Fibroblast of pulmonary artery (primary cell): ENCODE measurements at places on chromosomes 4 and X.

DNA sequence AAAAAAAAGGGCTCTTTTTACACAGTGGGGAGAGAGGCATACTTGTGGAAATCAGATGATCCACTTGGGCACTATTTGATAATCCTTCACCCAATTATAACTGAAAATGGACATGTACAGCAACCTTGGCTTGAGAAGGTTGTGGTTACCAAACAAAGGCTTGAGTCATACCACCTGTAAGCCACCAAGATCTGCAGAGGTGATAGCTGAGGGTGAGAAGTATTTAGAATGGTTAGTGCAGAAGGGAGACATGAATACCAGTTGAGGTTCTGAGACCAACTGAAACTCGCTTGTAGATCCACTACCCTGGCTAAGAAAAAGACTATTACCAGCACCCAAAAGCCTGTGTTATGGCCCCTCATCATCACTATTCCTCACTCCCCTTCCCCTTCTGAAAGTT, 614.0 kb downstream of the STIM2 start:
- DNase-seq: no peak

DNA sequence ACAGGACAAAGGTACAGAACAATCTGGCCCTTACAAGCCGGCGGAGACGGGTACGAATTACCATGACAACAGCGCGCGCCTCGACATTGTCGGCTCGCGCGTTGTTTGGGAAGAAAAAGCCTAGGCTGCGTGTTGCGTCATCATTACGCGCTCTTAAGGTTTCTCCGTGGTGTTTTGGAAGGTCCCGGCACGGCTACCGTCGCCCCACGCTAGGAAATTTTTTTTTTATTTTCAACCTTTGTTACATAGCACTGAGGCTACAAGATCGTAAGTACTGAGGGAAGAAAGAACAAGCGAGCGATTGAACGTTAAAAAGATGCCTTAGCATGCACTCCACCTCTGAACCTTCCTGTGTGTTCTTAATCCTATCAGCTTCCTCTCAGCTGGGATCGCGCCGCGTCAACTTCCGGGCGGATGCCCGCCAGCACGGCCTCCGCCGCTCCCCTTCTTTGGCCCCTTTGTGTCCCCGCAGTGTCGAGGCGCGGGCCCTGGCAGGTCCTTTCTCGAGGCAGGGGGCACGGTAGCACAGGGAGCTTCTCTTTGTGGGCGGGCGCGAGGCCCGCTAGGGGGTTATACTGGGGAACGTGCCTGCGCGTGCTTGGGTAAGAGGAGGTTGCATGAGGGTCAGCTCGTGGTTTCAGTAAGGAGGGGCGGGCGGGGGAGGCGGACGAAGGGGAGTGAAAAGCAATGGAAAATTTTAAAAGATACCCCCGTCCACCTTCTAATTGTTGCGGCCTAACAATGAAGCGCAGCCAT, at the start of gene SMARCAD1:
Gene SMARCAD1 (plus strand): TSS at position 397 of the 756 bp plus-strand sequence. CDS start 530 bp downstream, outside the sequence.
- DNase-seq: peak; percentile 98

GRCh38 chrX:24190500-24191156, 41.1 kb downstream of the ZFX start:
- peak; percentile 27 for DNase-seq

DNA sequence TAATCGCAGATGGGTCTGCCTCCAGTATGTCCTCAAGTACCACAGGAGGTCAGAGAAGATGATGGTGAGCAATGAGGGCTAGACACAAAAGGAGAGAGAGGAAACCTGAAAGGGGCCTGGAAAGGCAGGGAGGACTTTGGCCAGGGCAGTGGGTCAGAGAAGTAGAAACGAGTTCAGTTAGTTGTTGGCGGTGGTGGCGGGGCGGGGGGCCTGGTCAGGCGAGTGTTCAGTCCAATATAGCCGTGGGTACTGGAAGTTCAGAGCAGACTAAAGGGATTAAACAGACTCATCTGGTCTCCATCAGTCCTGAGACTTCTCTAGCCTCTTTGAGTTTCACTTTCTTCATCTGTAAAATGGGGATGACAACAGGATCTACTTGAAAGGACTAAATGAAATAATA, 90.8 kb downstream of the TSPAN5 start:
- DNase-seq: no peak

DNA sequence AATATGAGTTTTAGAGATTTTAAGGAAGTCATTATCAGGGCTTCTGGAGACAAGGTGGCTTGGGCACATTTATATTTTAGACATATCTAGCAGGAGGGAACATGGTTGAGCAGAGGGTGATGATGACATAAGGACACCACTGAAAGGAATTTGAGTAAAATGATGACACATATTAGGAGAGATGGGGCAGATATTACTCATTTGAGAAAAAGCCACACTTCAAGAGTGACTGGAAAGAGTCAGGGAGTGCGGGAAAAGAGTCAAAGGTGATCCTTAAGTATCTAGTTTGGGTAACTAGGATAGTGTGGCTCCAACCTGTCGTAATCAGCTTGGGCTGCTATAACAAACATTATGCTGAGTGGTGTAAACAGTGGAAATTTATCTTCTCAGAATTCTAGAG, 377.7 kb downstream of the PACRGL start:
- no peak for DNase-seq

- no peak for DNase-seq
Measured at GRCh38 chrX:40155589-40156469, 58.1 kb upstream of the BCOR start.

DNA sequence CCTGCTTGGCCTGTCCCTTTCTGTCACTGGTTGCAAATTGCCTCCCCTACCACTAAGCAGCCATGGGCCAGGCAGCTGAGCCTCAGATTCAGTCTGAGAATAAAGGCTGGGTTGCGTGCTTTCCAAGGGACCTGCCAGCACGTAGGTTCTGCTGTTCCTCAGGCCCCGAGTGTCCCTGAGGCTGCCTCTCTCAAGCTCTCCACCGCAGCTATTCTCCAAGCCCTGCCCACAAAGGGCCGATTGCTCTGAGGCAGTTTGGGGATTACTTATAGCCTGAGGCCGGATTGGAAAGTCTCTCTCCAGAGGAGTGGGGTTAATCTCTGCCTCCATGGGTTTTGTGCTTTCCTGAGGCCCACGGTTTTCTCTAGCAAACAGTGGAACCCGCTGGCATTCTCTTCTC, 590.7 kb downstream of the BCOR start:
- DNase-seq: no peak

- DNase-seq: peak; percentile 63
Measured at GRCh38 chrX:153609917-153610835, 11.2 kb upstream of the CCNQ start.

GRCh38 chr4:7364979-7365378, 69.8 kb downstream of the PSAPL1 start:
- DNase-seq: no peak

DNA sequence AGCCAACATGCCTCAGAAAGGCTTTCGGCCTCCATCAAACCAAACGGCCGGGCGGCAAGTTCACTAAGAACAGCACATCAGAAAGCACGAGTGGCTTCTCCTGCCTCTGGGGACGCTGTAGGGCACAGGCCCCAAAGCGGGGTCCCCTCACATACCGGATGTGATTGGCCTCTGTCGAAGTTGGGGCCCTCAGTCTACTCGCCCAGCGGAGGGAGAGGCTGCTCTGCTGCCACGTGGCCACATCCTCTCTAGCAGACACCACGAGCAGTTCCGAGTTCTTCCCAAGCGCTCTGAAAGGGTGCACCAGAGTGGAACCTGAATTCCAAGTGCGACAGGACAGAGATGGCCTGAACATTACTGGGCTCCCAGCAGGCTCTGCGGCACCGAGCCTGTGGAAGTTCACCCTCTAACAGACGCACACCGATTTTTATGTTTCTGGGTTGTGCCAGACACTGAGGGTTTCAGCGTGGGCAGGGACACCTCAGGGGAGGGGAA, 21.1 kb downstream of the NOP14 start:
- DNase-seq: no peak

GRCh38 chr4:170853422-170854021, 763.8 kb upstream of the AADAT start:
- peak; percentile 25 for DNase-seq

DNA sequence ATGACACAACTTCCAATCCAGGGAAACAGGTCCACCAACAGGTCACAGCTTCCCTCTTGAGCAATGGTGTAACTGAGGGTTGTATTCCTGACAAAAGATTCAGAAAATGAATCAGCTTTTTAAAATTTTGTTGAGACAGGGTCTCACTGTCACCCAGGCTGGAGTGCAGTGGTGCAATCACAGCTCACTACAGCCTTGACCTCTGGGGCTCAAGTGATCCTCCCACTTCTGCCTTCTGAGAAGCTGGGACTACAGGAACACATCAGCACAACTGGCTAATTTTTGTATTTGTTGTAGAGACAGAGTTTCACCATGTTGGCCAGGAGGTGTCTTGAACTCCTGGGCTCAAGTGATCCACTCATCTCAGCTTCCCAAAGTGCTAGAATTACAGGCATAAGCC, 43.7 kb downstream of the SAT1 start:
- no peak for DNase-seq

GRCh38 chr4:183508697-183509335, 4.0 kb downstream of the ING2 start:
- DNase-seq: no peak

DNA sequence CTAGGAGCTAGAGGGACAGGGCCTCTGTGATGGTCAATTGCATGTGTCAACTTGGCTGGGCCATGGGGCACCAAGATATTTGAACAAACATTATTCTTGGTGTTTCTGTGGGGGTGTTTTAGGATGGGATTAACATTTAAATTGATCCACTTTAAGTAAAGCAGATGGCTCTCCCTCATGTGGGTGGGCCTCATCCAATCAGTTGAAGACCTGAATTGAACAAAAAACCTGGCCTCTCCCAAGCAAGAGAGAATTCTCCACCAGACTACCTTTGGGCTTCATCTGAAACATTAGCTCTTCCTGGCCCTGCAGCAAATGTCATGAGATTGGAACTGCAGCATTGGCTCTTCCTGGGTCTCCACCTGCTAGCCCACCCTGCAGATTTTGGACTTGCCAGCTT, 207.1 kb upstream of the ATP6AP2 start:
- DNase-seq: no peak

DNA sequence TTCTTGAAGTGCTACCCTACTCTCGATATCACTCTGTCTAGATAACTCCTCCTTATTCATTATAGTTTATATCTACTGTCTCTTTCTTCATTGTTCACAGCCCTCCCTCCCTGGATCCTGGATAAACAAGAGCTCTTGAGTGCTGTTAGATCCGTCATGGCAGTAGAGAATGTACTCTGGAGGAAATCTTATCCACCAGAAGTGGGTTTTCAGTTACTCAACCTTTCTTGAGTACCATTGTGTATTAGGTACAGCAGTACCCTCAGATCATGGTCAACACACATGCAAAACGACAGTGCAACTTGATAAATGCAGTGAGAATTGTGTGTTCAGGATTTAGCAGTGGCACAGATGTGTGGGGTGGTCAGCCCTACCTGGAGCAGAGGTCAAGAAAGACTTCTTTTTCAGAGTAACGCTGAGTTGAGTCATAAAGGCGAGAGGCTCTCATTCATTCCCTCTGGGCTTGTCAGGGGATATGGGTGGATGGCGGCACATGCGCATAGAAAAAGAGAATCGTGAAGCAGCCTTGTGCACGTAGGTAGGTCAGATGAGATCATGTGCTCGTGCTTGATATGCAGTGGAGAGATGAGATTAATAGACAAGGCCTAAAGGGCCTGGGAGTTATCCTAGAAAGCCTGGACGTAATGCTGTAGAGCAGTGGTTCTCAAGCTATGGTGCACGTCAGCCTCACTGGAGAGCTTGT, 89.5 kb downstream of the SNX25 start:
- no peak for DNase-seq

DNA sequence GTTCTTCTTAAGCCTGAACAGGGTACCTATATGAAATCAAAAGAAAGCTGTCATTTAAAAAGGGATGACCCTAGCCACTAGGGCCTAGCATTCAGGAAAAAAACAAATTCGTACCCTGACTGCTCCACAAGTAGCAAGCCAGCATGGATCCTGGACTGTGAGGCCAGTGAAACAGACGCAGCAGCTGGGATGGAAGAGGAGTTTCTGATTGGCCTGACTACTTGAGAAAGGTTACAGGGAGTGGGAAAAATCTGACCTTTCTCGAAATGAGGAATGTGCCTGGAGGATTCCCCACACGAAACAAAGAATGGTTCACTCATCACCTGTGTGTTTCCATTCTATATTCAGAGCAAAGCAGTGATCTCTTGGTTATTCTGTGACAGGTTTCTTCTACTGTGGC, 87.6 kb upstream of the JADE1 start:
- no peak for DNase-seq

- no peak for DNase-seq
Measured at GRCh38 chr4:128633067-128633466, 176.4 kb upstream of the JADE1 start.

GRCh38 chr4:54127660-54128059, 27.7 kb downstream of the GSX2 start:
- no peak for DNase-seq

DNA sequence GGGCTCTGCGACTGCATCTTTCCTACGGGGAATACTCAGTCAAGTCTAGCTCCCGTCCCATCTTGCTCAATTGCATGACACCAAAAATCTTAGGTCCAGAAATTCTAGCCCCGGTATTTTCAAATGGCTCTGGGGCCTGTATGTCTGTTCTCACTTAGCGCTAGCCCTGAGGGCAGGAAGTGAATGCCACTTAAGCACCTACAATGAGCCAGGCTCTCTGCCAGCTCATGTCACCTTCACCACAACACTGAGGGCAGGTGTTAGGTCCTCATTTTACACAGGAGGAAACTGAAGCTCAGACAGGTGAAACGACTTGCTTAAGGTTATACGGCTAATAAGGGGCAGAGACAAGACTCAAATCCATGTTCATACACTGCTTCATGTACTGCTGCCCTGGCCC, 282.8 kb downstream of the PPP1R2C start:
- no peak for DNase-seq

GRCh38 chr4:164550989-164551712, 202.8 kb upstream of the SMIM31 start:
- no peak for DNase-seq

GRCh38 chrX:78931814-78932213, 13.4 kb upstream of the P2RY10 start:
- no peak for DNase-seq

DNA sequence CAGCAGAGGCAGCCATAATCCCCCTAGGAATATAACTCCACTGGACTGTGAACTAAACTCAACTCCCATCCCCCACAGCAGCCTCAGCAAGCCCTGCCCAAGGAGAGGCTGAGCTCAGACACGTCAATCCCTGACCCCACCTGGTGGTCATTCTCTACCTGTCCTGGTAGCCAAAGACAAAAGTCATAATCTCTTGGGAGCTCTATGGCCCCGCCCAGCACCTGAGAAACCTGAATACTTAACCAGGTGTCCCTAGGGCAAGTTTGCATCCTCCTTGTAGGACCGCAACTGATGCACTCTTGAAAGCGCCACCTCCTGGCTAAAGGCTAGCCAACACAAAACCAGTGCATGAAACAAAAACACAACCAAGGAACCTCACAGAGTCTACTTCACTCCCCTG, 18.4 kb downstream of the CT47B1 start:
- peak; percentile 1 for DNase-seq

GRCh38 chr4:656436-657337, 17.4 kb downstream of the ATP5ME start:
- DNase-seq: no peak
